Effector memory CD4-positive, alpha-beta T cell (primary cell): ENCODE measurements at places on chromosomes 12 and 14.
A peak's percentile ranks its signal among the peaks of the same experiment; 100 is the strongest.

GRCh38 chr12:108568338-108569154 lies 6.2 kb downstream of the ISCU start:
- H3K27me3 ChIP-seq = no peaks in the 10 kb centered on the region
- DNase-seq = peak; percentile 20
- peak overlapping the region; percentile 77 for H3K27ac ChIP-seq

DNA sequence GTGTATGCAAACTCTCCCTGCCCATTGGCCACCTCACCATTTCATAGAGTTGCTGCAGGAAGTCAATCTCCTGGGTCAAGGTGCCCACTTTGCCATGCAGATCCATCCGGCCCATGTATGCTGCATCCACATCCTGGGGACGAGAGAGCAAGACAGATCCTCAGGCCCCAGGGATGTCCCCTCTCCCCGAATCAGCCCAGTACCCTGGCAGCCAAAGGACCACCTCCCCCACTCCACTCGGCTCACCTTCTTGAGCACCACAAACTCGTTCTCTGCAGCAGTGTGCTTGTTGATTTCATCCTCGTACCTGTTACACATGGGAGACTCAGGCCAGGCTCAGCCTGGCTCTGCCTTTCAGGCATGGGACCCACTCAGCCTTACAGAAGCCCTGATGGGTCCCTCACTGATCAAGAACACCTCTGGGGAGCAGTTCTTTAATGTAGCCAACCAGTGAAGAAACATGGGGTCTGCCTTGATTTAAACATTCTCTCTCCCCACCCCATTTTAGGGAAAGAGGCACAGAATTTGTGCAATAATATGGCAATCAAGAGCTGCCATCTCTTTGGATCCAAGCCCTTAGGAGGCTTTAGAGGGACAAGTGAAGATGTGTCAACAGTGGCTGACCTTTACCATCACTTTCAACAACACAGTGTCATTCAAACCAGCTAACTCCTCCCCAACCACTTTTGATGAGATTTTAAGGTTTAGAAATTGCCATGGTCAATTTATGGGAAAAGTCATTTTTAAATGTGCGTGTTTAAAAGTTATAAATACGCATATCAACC lies 3.9 kb downstream of the KRT79 start:
- no peaks in the 10 kb centered on the region for H3K36me3 ChIP-seq
- no peaks in the 10 kb centered on the region for H3K4me1 ChIP-seq
- no peak overlapping the region for H3K27ac ChIP-seq
- no peak overlapping the region for H3K4me3 ChIP-seq
- no peaks in the 10 kb centered on the region for H3K27me3 ChIP-seq
- DNase-seq = no peak

DNA sequence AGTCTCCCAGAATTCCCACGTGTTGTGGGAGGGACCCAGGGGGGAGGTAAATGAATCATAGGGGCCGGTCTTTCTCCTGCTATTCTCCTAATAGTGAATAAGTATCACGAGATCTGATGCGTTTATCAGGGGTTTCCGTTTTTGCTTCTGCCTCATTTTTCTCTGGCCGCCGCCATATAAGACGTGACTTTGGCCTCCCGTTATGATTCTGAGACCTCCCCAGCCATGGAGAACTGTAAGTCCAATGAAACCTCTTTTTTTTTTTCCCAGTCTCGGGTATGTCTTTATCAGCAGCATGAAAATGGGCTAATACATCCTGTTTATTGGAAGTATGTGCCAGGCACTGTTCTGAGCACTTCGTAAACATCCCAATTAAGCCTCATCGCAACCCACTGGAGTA lies 788 bp downstream of the KRT72 start:
- no peak overlapping the region for H3K27ac ChIP-seq
- no peaks in the 10 kb centered on the region for H3K27me3 ChIP-seq
- H3K4me1 ChIP-seq = no peaks in the 10 kb centered on the region
- no peak for DNase-seq
- H3K4me3 ChIP-seq = no peak overlapping the region

- H3K4me1 ChIP-seq = no peaks in the 10 kb centered on the region
- no peak overlapping the region for H3K4me3 ChIP-seq
- H3K36me3 ChIP-seq = no peaks in the 10 kb centered on the region
- no peaks in the 10 kb centered on the region for H3K27me3 ChIP-seq
Observed at GRCh38 chr12:15355766-15356165, 33.5 kb downstream of the PTPRO start.

- peak overlapping the region; percentile 59 for H3K4me3 ChIP-seq
- DNase-seq = no peak
- no peaks in the 10 kb centered on the region for H3K36me3 ChIP-seq
- H3K27ac ChIP-seq = no peak overlapping the region
Observed at GRCh38 chr14:104116756-104117340, 21.5 kb upstream of the KIF26A start.

GRCh38 chr12:104376650-104377513 lies 73.3 kb downstream of the EID3 start:
- H3K4me3 ChIP-seq = no peak overlapping the region
- no peaks in the 10 kb centered on the region for H3K27me3 ChIP-seq
- H3K27ac ChIP-seq = no peak overlapping the region
- no peak for DNase-seq

- H3K4me1 ChIP-seq = no peaks in the 10 kb centered on the region
- DNase-seq = no peak
- no peak overlapping the region for H3K4me3 ChIP-seq
- H3K27ac ChIP-seq = no peak overlapping the region
- no peaks in the 10 kb centered on the region for H3K27me3 ChIP-seq
Observed at GRCh38 chr14:100298551-100299237, 7.5 kb downstream of the SLC25A29 start.

DNA sequence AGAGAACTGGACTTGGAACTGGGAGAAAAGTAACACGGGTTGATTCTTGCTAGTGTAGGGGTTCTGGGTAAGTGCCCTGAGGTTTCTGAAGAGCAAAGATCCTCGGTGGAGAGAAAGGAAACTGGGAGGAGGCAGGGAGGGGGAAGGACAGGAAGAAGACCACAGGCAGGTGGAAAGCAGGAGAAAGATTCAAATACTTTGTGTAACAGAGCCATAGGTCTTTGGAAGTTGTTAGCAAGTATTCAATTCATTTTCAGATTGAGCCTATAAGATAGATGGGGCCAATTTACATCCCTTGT lies 1.3 kb downstream of the PNP start:
- peaks cover 38% of the 10 kb centered on the region for H3K36me3 ChIP-seq
- DNase-seq = no peak
- no peaks in the 10 kb centered on the region for H3K27me3 ChIP-seq
- H3K4me3 ChIP-seq = peak overlapping the region; percentile 92

DNA sequence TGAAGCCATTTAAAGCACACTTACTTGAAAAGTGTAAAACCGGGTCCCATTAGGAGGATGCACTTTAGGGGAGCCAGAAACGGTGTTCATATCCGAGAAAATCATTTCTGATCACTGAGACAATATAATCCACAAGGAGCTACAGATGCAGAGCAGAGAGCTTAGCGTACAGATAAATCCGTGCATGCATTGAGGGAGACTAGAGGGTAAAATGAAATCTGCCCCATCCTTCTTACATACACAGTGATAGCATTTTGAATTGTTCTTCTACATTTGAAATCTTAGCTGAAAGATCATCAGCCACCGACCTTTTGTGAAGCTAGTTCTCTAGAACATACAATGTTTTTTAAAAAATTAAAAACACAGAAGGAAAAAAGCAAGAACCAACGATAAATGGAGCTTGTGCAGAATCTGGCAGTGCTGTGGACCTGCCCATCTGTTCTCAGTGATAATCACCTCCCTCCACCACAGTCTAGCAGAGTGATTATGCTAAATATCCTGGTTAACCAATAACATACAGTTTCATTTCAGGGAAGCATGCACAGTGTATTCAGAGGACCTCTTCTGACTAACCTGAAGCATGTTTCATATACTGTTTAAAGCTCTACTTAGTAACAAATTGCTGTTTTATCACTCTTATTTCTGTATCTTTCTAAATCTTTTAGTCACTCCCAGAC lies 161.1 kb downstream of the PPFIA2 start:
- H3K27me3 ChIP-seq = no peaks in the 10 kb centered on the region
- H3K36me3 ChIP-seq = no peaks in the 10 kb centered on the region
- H3K27ac ChIP-seq = no peak overlapping the region
- H3K4me1 ChIP-seq = no peaks in the 10 kb centered on the region

GRCh38 chr14:42224053-42224888 lies 617.6 kb downstream of the LRFN5 start:
- no peak overlapping the region for H3K4me3 ChIP-seq
- H3K27me3 ChIP-seq = no peaks in the 10 kb centered on the region
- no peaks in the 10 kb centered on the region for H3K36me3 ChIP-seq
- H3K4me1 ChIP-seq = no peaks in the 10 kb centered on the region

GRCh38 chr14:50943261-50943942 lies 881 bp downstream of the PYGL start:
- H3K36me3 ChIP-seq = no peaks in the 10 kb centered on the region
- no peak for DNase-seq
- peak overlapping the region; percentile 73 for H3K4me3 ChIP-seq
- H3K27ac ChIP-seq = no peak overlapping the region
- H3K4me1 ChIP-seq = peaks cover 12% of the 10 kb centered on the region

GRCh38 chr14:93173943-93174395 lies 10.7 kb downstream of the MOAP1 start:
- H3K27me3 ChIP-seq = no peaks in the 10 kb centered on the region
- no peaks in the 10 kb centered on the region for H3K4me1 ChIP-seq
- no peak overlapping the region for H3K4me3 ChIP-seq

DNA sequence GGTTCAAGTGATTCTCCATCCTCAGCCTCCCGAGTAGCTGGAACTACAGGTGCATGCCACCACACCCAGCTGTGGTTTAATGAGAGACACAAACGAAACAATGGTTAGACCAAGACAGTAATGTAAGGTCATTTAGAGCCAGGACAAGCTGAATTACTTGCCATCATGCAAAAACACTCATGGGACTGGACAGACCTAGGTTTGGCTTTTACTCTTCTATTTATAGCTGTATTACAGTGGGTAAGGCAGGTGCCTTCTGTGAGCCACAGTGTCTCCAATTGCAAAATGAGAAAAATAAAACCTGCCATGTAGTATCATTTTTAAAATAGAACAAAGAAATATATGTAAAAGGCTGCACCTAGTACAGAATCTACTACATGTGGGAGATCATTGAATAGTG lies 513.2 kb downstream of the NELL2 start:
- H3K36me3 ChIP-seq = no peaks in the 10 kb centered on the region
- no peaks in the 10 kb centered on the region for H3K27me3 ChIP-seq
- H3K4me3 ChIP-seq = no peak overlapping the region
- no peak for DNase-seq
- no peaks in the 10 kb centered on the region for H3K4me1 ChIP-seq

GRCh38 chr14:20485900-20486299 lies 16.7 kb downstream of the PNP start:
- no peaks in the 10 kb centered on the region for H3K36me3 ChIP-seq
- DNase-seq = no peak
- no peaks in the 10 kb centered on the region for H3K27me3 ChIP-seq
- peaks cover 34% of the 10 kb centered on the region for H3K4me1 ChIP-seq
- H3K27ac ChIP-seq = no peak overlapping the region

DNA sequence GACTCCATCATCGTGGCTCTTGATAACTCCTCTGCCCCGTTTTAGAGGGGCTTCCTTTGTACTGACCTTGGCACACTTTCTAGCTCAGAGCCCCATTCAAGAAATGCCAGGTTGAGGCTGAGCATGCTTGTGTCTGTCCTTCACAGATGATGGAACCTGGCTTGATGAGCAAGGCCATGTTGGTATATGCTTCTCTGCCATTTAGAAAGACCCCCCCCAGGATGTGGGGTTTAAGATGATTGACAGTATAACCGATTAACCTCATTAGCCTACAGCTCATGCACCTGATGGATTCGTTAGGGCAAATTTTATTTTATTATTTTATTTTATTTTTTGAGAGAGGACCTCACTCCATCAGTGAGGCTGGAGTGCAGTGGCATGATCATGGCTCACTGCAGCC lies 21.0 kb downstream of the BATF start:
- no peak for DNase-seq
- peaks cover 51% of the 10 kb centered on the region for H3K4me1 ChIP-seq
- H3K36me3 ChIP-seq = peaks cover 8% of the 10 kb centered on the region
- H3K4me3 ChIP-seq = no peak overlapping the region
- H3K27me3 ChIP-seq = no peaks in the 10 kb centered on the region

- DNase-seq = no peak
- H3K4me3 ChIP-seq = no peak overlapping the region
- no peaks in the 10 kb centered on the region for H3K27me3 ChIP-seq
- no peak overlapping the region for H3K27ac ChIP-seq
Observed at GRCh38 chr12:118727196-118727978, 254.0 kb upstream of the SRRM4 start.

DNA sequence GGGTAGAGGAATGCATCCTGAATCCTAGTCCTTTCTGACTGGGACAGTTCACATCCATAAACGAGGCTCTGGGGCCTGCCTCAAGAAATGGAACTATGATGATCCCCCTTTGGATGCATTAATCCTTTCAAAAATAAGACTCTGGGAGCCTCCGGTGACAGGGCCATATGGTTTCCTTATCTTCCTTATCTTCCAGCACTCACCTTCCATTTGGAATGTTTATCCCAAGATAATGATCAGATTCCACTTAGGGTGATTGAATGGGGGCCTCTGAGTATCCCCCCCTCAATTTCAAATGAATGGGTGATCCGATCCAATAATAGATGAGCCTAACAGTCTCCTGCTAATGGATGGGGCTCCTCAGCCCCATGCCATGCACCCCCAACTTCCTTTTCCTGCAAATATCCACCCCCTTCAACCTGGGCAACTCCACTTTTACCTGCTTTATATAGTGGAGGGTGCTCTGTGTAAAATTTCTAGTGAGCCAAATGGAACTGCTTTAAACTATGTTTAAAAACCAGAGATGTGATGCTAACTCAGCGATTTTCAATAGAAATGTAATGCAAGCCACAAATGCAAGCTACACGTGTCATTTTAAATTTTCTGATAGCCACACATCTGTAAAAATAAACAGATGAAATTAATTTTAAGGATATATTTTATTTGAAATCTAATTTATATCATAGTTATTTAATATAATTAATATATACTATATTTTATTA lies 157.8 kb downstream of the ZFP36L1 start:
- H3K4me3 ChIP-seq = no peak overlapping the region
- H3K36me3 ChIP-seq = no peaks in the 10 kb centered on the region
- H3K27me3 ChIP-seq = no peaks in the 10 kb centered on the region
- H3K27ac ChIP-seq = no peak overlapping the region

GRCh38 chr14:54889919-54890318 lies 12.7 kb downstream of the GCH1 start:
- no peak overlapping the region for H3K4me3 ChIP-seq
- H3K36me3 ChIP-seq = no peaks in the 10 kb centered on the region

- no peak for DNase-seq
- peak overlapping the region; percentile 74 for H3K4me3 ChIP-seq
- peak overlapping the region; percentile 83 for H3K27ac ChIP-seq
- no peaks in the 10 kb centered on the region for H3K27me3 ChIP-seq
Observed at GRCh38 chr12:106774808-106775524, 484 bp downstream of the RIC8B start.

DNA sequence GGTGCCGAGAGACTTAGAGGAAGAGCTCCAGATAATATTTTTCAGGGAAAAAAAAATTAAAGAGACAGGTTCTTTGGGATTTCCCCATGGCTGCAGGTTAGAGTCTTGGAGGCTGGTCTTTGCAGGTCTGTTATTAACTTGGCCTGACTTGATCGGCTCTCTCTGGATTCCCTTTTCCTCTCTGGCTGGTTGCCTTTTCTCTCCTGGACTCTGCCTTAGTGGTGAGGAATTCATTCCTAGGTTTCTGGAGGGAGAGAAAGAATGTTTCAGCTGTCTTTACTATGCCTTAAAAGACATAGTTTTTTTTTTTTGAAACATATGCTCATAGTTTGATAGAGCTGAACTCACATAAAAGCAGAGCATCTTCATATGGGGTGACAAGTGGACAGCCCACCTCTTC lies 336.3 kb downstream of the BMP4 start:
- no peaks in the 10 kb centered on the region for H3K36me3 ChIP-seq
- H3K4me1 ChIP-seq = no peaks in the 10 kb centered on the region
- H3K27ac ChIP-seq = no peak overlapping the region
- no peak for DNase-seq
- H3K4me3 ChIP-seq = no peak overlapping the region
